ENCODE measurements at places on chromosomes 12 and 14. TPM values are rescaled to one million over a fixed set of nuclear protein-coding genes. Genes with fewer than 3 reads are reported as not detected.

SERPINA10 gene
- not detected for total RNA-seq

DEPDC4 gene
- total RNA-seq = not detected

KRT2 gene
- not detected for total RNA-seq

CNIH1 gene
- 173 TPM for total RNA-seq

LTBR gene
- total RNA-seq = 284 TPM

ETNK1 gene
- total RNA-seq = 13.9 TPM

TOMM20L gene
- not detected for total RNA-seq

SAV1 gene
- 61.7 TPM for total RNA-seq

LIN7A gene
- 4.6 TPM for total RNA-seq

POTEG gene
- not detected for total RNA-seq

UNC79 gene
- total RNA-seq = not detected

CIROP gene
- not detected for total RNA-seq

ARF3 gene
- 68.4 TPM for total RNA-seq

SERPINA1 gene
- total RNA-seq = 34.3 TPM

KRT5 gene
- total RNA-seq = 1.6 TPM

TAS2R46 gene
- 23.2 TPM for total RNA-seq

IFNG-AS1 gene
- total RNA-seq = not detected

MDM1 gene
- total RNA-seq = 9.5 TPM

MYO1H gene
- not detected for total RNA-seq

NTF3 gene
- total RNA-seq = 58.9 TPM

KRT78 gene
- total RNA-seq = not detected

PIWIL1 gene
- not detected for total RNA-seq

STAC3 gene
- total RNA-seq = not detected

SYT1 gene
- 0.64 TPM for total RNA-seq

GDF3 gene
- total RNA-seq = not detected

NRL gene
- total RNA-seq = not detected

KCNJ8 gene
- 27.8 TPM for total RNA-seq

TESPA1 gene
- total RNA-seq = not detected

KRT85 gene
- total RNA-seq = not detected

CLEC9A gene
- not detected for total RNA-seq

EML5 gene
- total RNA-seq = 0.21 TPM

TSFM gene
- total RNA-seq = 46.8 TPM

PLEK2 gene
- 0.53 TPM for total RNA-seq

DCP1B gene
- total RNA-seq = 23.3 TPM

RITA1 gene
- 48.4 TPM for total RNA-seq

ACOT6 gene
- not detected for total RNA-seq

IQSEC3 gene
- total RNA-seq = 0.53 TPM

MORN3 gene
- not detected for total RNA-seq

PLA2G1B gene
- not detected for total RNA-seq

DPF3 gene
- 0.11 TPM for total RNA-seq

MARCHF9 gene
- 8.4 TPM for total RNA-seq

ESR2 gene
- not detected for total RNA-seq

PRKD1 gene
- 34.6 TPM for total RNA-seq

UTP20 gene
- total RNA-seq = 8.0 TPM

LRIG3 gene
- total RNA-seq = 12.3 TPM

SYNDIG1L gene
- total RNA-seq = not detected

FSCB gene
- total RNA-seq = not detected

PLEKHD1 gene
- total RNA-seq = not detected

FBLN5 gene
- 280 TPM for total RNA-seq
